ENCODE measurements at places on chromosomes 6 and 20.
A peak's percentile ranks its signal among the peaks of the same experiment; 100 is the strongest.

DNA sequence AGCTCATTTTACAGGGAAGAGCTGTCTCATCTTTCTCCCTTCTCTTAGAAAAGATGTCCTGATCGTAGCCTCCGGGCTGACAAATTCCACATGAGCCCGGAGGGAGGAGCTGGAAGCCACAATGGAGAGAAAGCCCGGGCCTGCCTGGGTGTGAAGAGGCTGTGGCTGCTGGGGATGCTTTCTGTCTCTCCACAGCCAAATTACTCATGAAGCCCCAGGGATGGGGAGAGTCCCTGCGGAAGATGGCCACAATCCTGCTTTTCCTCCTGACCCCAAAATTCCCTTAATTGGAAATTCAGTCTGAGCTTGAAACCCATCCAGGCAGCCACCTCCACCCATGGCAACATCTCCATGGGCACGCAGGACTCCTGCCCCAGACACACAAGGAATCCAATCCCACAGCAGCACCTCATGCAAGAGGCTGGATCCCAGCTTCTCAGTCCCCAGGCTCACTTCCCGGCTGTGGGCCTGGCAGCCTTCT lies 32.4 kb downstream of the JPH2 start:
- DNase-seq, result no peak

DNA sequence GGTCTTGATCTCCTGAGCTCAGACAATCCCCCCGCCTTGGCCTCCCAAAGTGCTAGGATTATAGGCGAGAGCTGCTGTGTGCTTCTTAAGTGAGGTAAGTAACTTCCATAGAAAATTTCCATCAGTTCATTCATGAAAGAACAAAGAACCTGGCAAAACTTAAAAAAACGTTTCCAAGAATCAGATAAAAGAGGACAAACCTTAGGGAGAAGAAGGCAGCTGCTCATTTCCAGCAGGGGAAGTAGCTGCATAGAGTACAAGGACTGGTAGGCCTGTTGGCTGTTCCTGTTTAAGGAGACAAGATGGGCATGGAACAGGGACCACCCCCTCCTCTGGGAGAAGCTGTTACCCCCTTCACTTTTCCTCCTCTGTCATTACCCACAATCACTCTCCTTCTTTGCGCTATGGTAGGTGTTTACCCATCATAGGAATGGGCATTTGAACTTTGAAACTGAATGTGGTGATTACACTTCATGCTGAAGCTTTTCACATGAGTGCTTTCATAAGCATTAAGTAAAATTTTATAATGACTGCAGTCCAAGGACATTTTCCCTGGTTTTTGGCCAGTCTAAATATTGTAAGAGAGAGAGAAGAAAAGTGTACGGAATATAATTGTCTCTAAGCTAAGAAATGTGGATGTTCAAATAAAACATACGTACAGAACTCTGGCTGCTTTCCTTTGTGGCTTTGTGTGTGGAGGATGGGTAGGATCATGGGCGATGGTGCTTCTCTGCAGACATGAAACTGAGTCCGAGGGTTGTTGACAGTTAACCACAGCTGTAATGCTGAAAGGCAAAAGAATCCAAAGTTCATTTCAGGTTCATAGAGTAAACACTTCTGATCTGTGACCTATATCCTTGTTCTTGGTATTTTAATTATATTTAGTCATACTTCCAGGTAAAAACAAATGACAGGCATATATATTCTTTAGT lies 56.4 kb downstream of the CCN2 start:
- no peak for DNase-seq

DNA sequence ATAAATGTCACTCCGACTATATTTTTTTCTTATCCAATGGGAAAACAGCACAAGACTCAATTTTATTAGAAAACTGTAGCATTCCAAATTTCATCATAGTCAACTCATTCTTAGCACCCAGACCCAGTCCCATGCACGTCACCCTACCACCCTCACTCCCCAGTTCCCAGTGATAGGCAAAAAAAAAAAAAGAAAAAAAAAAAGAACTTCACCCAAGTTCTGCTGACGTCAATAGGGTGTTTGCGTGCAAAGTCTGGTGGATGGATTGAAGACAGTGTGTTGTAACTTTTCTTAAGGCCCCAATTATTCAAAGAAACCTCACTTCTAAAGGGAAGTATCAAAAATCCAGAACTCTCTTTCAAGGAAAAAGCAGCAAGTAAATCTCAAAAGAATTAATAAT lies 213.9 kb upstream of the PRDM1 start:
- no peak for DNase-seq

GRCh38 chr6:110703010-110703905 lies 112.0 kb downstream of the CDK19 start:
- DNase-seq, result no peak

GRCh38 chr20:8875586-8875985 lies 193.3 kb upstream of the PLCB4 start:
- DNase-seq, result no peak

GRCh38 chr20:50680105-50680960 lies 11.0 kb downstream of the RIPOR3 start:
- no peak for DNase-seq

DNA sequence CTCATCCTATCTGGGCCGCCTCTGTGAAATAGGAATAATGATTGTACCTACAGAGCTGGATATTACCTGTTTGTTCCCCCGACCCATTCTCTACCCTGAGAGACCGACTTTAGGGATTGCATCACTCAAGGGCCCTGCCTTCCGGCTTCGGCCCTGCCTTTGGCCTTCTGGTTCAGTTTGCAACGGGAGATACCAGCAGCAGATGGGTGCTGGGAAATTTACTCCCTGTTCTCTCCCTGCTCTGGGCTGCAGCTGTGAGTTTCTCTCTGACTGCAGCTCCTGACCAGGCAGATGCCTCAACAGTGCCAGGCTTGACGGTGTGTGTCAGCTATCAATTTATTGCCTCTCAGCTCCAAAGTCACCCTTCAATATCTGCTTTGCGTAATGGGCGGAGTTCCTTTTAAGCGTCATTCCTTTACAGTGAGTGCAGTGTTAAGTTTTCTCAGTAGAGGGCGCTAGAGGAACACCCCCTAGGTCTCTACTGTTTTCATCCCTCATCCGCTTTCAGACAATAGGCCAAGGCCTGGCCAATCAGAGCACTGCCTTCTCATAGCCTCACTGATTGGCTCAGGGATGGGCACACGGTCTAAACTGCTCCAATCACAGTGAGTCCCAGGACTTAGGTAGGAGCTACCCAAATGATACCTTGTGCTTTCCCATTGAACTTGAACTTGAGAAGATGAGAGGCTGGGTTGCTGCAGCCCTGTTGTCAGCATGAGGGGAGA lies 30.0 kb downstream of the KCNG1 start:
- DNase-seq, result no peak

DNA sequence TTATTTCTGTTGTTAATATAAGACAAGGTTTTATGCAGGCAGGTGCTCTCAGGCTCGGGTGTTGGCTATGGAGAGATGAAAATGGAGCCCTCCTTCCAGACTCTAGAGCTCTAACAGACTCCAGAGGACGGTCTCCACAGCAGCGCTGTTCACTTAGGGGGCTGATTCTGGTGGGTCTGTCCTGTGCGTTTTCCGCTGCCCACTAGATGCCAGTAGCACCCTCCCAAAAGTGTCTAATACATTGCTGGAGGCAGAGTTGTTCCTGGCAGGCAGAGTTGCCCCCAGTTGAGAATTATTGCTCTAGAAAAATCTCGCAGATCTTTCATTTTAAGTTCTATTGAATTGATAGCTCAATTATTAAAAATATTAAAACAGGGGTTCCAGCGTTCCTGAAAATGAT lies 109.9 kb downstream of the MAP3K4 start:
- DNase-seq, result no peak

DNA sequence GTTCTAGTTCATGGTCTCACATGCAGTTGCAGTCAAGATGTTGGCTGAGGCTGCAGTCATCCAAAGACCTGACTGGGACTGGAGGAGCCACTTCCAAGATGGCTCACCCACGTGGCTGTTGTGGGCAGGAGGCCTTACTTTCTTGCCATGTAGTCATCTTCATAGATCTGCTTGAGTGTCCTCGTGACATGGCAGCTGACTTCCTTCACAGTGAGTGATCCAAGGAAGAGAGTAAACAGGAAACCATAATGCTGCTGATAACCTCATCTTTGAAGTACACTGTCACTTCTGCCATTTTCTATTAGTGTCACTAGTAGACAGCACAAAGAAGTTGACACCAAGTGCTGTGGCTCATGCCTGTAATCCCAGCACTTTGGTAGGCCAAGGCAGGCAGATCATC lies 40.1 kb upstream of the AKIRIN2 start:
- no peak for DNase-seq

- no peak for DNase-seq
Observed at GRCh38 chr6:36834576-36835341, 4.5 kb downstream of the CPNE5 start.

DNA sequence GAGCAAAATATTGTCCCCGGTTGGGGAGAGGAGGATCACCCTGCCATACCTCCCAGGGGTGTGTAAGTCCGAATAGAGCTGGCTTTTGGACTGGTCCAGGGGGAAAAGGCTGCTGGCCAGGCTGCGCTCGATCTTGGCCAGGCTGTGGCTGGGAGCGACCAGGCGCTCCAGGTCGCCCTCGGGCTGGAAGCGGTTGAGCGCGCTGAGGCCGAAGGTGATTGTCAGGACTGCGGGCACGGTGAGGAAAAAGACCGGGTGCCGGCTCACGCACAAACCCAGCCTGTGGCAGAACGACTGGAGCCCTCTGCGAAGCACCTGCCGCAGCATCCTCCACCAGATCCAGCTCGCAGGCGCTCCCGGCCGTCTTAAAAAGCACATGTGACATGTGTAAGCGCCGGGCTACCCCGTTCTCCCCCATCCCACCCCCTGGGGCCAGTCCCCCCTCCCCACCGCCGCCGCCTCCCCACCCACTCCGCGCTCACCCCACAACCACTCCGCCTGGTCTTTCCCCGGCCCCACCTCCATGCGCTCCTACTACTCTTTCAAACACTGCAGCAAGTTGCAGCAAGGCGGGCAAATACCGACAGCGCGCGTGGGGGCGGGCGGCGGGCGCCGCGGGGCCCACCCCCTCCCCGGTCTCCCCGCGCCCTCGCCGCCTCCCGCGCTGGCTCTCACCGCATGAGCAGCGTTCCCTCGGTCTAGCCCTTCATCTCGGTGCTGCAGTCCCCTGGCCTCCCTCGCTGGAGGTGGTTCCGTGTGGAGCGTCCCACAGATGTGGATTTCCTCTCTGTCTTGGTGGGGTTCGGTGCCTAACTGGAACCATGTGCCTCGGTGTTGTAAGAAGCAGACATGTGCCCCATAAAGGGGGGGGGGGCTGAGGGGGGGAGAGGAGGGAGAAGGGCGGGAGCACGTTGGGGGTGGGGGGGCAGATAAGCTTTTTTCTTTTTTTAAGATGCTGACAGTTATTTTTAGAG lies 42.4 kb downstream of the PTCHD4 start:
- peak; percentile 53 for DNase-seq

DNA sequence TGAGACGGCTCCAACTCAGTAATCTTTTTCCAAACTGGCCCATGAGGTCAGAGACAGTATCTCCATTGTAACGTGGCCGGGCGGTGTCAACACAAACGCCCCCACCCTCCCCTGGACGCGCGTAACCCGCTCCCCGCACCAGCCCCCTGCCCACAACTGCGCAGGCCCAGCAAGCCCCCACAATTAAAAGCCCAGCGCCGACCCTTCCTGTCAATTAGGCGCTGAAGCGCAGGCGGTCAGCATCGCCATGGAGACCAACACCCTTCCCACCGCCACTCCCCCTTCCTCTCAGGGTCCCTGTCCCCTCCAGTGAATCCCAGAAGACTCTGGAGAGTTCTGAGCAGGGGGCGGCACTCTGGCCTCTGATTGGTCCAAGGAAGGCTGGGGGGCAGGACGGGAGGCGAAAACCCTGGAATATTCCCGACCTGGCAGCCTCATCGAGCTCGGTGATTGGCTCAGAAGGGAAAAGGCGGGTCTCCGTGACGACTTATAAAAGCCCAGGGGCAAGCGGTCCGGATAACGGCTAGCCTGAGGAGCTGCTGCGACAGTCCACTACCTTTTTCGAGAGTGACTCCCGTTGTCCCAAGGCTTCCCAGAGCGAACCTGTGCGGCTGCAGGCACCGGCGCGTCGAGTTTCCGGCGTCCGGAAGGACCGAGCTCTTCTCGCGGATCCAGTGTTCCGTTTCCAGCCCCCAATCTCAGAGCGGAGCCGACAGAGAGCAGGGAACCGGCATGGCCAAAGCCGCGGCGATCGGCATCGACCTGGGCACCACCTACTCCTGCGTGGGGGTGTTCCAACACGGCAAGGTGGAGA lies at the start of the genes HSPA1A and HSPA1L:
Gene HSPA1A, plus strand, starts transcription at position 519 of the 814 bp plus-strand sequence. Its CDS starts 214 bp downstream, at position 733.
Gene HSPA1L, minus strand, starts transcription at position 259 of the 814 bp plus-strand sequence. CDS start 3,311 bp downstream, outside the sequence.
- peak; percentile 97 for DNase-seq

DNA sequence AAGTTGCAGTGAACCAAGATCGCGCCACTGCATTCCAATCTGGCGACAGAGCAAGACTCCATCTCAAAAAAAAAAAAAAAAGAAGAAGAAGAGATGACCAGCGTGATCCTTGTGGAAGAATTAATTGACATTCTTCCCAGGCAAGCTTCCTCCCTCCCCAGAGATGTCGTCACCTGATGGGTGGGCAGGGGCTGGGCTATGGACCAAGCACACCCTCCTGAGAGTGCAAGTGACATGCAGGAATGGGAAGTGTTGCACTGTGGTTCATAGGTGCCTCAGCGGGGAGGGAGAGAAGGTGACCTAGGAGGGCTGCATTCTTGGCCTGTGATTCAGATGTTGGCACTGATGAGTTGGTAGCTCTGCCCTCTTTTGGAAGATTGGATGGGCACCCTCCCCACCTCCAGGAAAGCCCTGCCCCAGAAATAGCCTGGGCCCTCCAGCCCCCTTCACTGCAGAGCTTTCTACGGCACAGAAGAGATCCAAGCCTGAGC lies 37.8 kb downstream of the TAF8 start:
- no peak for DNase-seq

GRCh38 chr6:111761212-111761611 lies 112.0 kb downstream of the FYN start:
- DNase-seq, result no peak

DNA sequence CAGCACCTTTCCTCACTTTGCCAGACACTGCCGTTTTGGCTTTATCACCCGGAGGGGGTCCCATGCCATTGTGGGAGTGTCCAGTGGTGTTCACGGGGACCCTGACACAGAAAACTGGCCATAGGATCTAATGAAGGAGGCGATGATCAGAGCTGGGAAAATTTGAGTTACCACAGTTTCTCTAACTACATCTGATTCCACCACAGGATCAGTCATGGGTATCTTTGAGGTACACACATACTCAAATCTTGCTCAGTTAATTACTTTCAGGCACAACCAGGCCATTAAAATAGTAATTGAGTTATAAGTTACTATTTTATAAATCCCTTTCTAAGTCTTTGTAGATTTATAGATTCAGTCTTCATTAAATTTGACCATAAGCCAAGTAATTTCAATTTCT lies 215.1 kb downstream of the PRL start:
- no peak for DNase-seq

DNA sequence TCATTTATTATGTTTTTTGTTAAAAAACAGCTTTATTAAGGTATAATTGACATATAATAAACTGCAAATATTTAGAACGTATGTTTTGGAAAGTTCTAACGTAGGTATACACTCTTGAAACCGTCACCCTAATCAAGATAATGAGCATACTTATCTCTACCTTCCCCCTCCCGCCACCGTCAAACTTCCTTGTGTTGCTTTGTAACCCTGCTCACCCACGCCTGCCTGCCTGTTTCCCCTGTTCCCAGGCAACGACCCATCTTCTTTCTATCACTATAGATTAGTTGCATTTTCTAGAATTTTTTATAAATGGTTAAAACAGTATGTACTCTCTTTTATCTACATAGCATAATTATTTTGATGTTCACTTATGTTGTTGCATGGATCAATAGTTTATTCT lies 33.5 kb upstream of the GCLC start:
- DNase-seq, result peak; percentile 30

GRCh38 chr20:12413116-12413515 lies 495.4 kb downstream of the BTBD3 start:
- no peak for DNase-seq

Data from caudate nucleus (tissue), 63 donors.